Endodermal cell (in vitro differentiated cells): ENCODE measurements at places on chromosomes 7 and 10. TPM values are rescaled to one million over a fixed set of nuclear protein-coding genes. Genes with fewer than 3 reads are reported as not detected.

GRCh38 chr10:43049081-43049551 lies 27.8 kb upstream of the RET start:
- peak; percentile 46 for DNase-seq
- no peak overlapping the region for H3K27ac ChIP-seq
- no peaks in the 10 kb centered on the region for H3K27me3 ChIP-seq
- no peak overlapping the region for H3K4me3 ChIP-seq

Gene ZNF804B
- total RNA-seq = 0.13 and 0.23 TPM in 2 replicates

- peak overlapping the region; percentile 96 for H3K4me3 ChIP-seq
- no peak for DNase-seq
- H3K36me3 ChIP-seq = peaks cover 9% of the 10 kb centered on the region
Observed at GRCh38 chr7:7639421-7639820, 1.1 kb upstream of the UMAD1 start.

DNA sequence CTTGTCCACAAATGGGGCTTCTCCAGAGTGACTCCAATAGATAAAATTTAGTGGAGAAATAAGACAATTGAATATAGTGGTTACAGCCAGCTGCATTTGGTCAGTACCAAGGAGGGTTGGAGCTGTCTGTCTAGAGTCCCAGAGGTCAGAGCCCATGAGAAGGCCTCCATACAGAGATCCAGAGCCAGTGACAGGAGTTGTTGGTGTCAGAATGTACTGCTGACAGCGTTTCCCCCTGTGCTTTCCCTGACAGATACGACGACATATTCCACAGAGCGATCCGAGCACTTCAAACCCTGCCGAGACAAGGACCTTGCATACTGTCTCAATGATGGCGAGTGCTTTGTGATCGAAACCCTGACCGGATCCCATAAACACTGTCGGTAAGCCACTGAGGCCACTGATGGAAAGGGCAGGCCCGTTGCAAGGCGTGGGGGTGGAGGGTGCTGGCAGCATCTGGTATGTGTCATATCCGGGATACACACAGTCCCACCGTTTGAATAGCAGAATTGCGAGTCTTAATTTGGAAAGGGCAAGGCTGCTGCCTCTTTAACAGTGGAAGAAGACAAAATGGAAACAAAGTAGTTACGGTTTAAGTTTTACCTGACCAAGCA lies 483.6 kb downstream of the NRG3 start:
- H3K4me3 ChIP-seq = no peak overlapping the region
- no peaks in the 10 kb centered on the region for H3K27me3 ChIP-seq
- DNase-seq = no peak
- no peaks in the 10 kb centered on the region for H3K36me3 ChIP-seq
- H3K27ac ChIP-seq = no peak overlapping the region

DNA sequence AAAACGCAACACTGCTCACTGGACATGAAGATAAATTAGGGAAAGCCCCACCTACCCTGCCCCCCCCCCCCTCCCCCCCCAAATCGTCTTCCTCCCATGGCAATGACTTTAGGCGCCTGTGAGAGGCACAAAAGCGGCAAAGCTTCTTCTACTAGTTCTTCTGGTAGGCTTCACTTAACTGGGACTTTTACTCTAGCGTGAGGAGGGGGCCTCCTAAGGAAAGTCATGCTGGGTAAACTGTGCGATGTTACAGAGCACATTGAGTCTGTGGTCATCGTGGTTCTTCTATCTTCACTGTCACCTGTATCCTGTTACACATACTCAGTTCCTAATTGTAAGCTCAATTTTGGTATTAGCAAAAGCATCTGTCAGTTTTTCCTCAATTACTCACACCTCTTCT lies 25.1 kb downstream of the HSPB1 start:
- H3K27me3 ChIP-seq = no peaks in the 10 kb centered on the region
- DNase-seq = no peak
- no peaks in the 10 kb centered on the region for H3K4me1 ChIP-seq
- no peak overlapping the region for H3K4me3 ChIP-seq

GRCh38 chr10:16777473-16778370 lies 39.5 kb downstream of the RSU1 start:
- H3K27me3 ChIP-seq = no peaks in the 10 kb centered on the region
- H3K4me1 ChIP-seq = no peaks in the 10 kb centered on the region
- H3K4me3 ChIP-seq = no peak overlapping the region
- no peak overlapping the region for H3K27ac ChIP-seq
- no peak for DNase-seq
- H3K36me3 ChIP-seq = peaks cover 3% of the 10 kb centered on the region

- no peak for DNase-seq
- no peak overlapping the region for H3K27ac ChIP-seq
- no peak overlapping the region for H3K4me3 ChIP-seq
- no peaks in the 10 kb centered on the region for H3K27me3 ChIP-seq
- peaks cover 49% of the 10 kb centered on the region for H3K36me3 ChIP-seq
Observed at GRCh38 chr10:27150261-27150660, 3.9 kb downstream of the YME1L1 start.

GRCh38 chr10:63064706-63065105 lies 68.4 kb upstream of the NRBF2 start:
- DNase-seq = no peak
- no peaks in the 10 kb centered on the region for H3K27me3 ChIP-seq
- H3K4me1 ChIP-seq = no peaks in the 10 kb centered on the region
- H3K27ac ChIP-seq = no peak overlapping the region

GRCh38 chr7:1541431-1542162 lies 11.1 kb downstream of the MAFK start:
- DNase-seq = no peak
- H3K4me1 ChIP-seq = peaks cover 11% of the 10 kb centered on the region
- H3K36me3 ChIP-seq = no peaks in the 10 kb centered on the region
- H3K27me3 ChIP-seq = no peaks in the 10 kb centered on the region

Gene AOC1
- total RNA-seq = not detected in 2 replicates

Gene TAS2R39
- total RNA-seq = not detected in 3 replicates

DNA sequence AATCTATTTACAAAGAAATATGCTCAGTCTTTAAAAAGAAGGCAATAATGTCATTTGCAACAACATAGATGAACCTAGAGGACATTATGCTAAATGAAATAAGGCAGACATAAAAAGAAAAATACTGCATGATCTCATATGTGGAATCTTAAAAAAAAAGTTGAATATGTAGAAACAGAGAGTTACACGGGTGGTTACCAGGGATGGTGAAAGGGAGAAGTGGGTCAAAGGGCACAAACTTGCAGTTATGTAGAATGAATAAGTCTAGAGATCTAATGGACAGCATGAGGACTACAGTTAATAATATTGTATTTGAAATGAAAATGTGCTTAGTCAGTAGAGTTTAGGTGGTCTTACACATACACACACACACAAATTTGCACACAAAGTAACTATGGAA lies 88.2 kb upstream of the CCDC71L start:
- no peaks in the 10 kb centered on the region for H3K4me1 ChIP-seq
- no peak overlapping the region for H3K4me3 ChIP-seq

DNA sequence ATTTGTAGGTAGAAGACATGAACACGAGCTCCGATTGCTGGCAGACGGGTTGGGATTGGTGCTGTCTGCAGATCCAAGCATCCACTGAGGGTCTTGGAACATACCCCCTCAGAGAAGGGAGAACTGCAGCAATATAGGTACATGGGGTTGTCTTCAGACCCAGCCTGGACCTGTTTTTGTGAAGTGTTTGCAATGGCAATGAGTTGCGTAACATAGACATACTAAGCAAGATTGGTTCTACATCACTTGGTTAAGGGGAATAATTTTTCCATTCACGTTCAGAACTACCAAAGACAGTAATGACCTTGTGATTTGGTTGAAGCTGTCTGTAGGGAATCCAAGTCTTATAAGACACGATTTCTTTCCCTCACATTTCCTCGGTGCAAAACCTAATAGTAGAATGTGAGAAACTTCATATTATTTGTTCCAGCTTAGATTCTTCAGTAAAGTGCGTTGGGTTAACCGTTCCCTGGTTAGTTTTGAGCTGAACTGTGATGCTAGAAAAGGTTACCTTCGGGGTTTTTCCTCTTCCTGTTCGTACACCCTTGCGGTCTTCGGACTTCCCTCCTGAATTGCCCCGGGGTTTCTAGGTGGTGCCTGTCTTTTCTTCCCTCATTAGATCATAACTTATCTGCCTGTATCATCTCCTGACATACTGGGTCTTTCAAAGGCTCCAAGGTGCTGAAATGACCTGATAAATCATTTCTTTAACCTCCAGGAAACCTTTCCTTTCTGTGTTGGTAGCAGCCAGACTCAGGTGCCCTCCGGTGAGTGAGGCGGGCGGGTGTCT lies 14.4 kb downstream of the PROSER2 start:
- H3K4me1 ChIP-seq = no peaks in the 10 kb centered on the region
- H3K4me3 ChIP-seq = no peak overlapping the region
- peaks cover 2% of the 10 kb centered on the region for H3K36me3 ChIP-seq
- H3K27me3 ChIP-seq = no peaks in the 10 kb centered on the region
- no peak for DNase-seq

DNA sequence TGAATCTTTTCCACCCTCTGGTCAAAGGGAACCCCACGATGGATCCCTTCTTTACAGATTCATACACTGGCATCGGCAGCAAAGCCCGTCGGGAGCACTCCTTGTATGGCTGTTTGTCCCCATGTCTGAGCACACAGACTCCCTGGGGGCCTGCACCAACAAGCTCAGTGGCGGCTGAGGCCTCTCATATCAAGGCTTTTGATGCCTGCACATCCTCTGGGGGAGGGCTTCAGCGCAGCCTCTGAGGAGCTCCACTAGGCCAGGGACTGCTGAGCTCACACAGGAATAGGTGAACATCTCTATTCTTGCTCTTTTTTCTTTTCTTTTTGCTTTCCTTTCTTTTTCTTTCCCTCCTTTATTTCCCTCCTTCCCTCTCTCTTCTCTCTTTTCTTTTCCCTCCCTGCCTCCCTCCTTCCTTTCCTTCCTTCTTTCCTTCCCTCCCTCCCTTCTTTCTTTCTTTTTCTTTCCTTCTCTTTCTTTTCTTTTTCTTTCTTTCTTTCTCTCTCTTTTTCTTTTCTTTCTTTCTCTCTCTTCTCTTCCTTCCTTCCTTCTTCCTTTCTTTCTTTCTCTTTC lies 174.6 kb downstream of the CCDC3 start:
- H3K36me3 ChIP-seq = no peaks in the 10 kb centered on the region
- no peak for DNase-seq
- no peak overlapping the region for H3K4me3 ChIP-seq
- no peaks in the 10 kb centered on the region for H3K4me1 ChIP-seq

Gene GNGT1
- total RNA-seq = not detected in 3 replicates

- DNase-seq = no peak
- no peaks in the 10 kb centered on the region for H3K4me1 ChIP-seq
- no peak overlapping the region for H3K4me3 ChIP-seq
- peaks cover 9% of the 10 kb centered on the region for H3K27me3 ChIP-seq
- H3K36me3 ChIP-seq = no peaks in the 10 kb centered on the region
Observed at GRCh38 chr7:45435846-45436245, 138.3 kb upstream of the ADCY1 start.

DNA sequence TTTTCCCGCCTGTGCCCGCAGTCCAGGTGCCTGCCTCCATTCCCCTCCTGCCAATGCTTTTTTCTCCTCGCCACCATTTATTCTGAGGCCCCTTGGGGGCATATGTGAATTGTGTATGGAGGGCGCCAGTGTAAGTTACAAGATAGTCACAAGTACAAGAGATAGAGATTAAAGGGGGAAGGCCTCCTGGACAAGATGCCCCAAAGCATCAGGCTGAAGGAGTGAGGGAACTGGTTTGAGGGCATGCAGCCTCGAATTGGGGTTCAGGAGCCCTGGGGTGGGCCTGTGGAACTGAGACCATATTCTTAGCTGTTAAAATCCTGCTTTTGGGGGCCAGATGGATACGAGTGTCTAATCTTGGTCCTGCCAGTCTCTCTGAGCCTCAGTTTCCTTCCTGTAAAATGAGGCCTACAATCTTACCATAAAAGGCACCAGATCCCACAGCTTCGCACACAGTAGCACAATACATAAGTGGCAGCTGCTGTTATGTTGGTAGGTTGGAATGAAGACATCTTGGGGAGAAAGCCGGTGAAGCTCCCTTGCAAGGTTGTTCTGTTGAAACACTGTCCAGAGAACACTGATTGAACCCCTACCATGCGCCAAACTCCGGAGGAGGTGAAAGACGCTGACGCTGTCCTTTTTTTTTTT lies 545 bp upstream of the COMTD1 start:
- peaks cover 20% of the 10 kb centered on the region for H3K36me3 ChIP-seq
- DNase-seq = no peak
- H3K27me3 ChIP-seq = no peaks in the 10 kb centered on the region
- H3K27ac ChIP-seq = no peak overlapping the region
- H3K4me1 ChIP-seq = peaks cover 5% of the 10 kb centered on the region

DNA sequence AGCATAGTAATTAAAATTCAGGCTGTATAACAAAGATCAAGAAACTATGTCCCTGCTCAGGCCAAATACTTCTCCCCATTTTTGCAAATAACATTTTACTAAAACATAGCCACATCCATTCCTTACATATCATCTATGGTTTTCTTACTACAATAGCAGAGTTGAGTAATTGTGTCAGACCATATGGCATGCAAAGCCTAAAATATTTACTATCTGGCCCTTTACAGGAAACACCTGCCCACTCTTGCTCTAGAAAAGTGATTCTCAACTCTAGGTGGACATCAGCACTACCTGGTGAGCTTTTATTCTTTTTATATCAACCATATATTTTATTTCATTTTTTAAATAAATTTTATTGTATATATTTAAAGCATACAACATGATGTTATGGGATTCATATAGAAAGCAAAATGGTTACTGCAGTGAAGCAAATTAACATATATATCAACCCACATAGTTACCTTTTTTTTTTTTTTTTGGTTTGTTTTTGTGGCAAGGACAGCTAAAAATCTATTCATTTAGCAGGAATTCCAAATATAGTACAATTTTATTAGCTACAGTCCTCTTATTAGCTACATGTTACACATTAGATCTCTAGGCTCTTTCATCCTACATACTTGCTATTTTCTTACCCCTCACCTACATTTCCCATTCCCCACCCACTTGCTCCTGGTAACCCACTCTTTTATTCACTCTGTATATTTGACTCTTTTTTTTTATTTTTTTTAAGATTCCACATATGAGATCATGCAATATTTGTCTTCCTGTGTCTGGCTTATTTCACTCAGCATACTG lies 19.6 kb downstream of the ABI1 start:
- no peak for DNase-seq
- H3K4me3 ChIP-seq = no peak overlapping the region
- H3K4me1 ChIP-seq = no peaks in the 10 kb centered on the region
- no peak overlapping the region for H3K27ac ChIP-seq
- H3K36me3 ChIP-seq = peaks cover 5% of the 10 kb centered on the region

GRCh38 chr10:132670546-132671227 lies 115.3 kb downstream of the NKX6-2 start:
- no peaks in the 10 kb centered on the region for H3K27me3 ChIP-seq
- H3K4me3 ChIP-seq = no peak overlapping the region
- no peak overlapping the region for H3K27ac ChIP-seq

Gene GPR15LG
- total RNA-seq = not detected in 3 replicates

DNA sequence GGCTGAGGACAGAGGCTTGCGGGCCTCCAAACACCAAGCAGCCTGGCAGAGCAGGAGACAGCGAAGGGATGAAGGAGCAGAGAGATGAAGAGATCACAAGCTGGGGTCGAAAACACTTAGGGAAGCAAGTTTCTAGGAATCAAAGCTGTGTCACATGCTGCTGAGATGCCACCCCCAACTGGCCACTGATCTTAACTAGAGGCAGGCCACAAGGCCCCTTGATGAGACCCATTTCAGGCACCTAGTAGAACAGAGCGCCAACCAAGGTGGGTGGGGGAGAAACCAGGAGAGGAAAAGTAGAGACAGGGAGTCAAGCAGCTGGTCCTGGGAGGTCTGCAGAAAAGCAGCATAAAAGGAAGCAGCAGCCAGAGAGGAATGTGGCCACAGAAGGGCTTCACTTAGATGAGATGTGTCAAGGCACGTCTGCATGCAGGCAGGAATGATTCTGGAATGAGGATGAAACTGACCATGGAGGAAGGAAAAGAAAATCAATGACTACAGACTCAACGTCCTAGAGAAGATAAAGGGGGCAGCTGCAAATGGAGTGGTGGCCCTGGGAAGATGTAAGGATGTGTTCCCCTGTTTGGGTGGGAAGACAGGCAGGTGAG lies 85.0 kb upstream of the DDC start:
- H3K36me3 ChIP-seq = peaks cover 60% of the 10 kb centered on the region
- H3K4me1 ChIP-seq = no peaks in the 10 kb centered on the region
- no peak overlapping the region for H3K27ac ChIP-seq
- H3K4me3 ChIP-seq = no peak overlapping the region
- no peaks in the 10 kb centered on the region for H3K27me3 ChIP-seq
